Aorta (tissue), 5 donors: ENCODE measurements at places on chromosomes 12 and 14. TPM values are rescaled to one million over a fixed set of nuclear protein-coding genes. Genes with fewer than 3 reads are reported as not detected.

GRCh38 chr12:29023436-29024076 lies 125.5 kb upstream of the FAR2 start:
- no peak for DNase-seq

DNA sequence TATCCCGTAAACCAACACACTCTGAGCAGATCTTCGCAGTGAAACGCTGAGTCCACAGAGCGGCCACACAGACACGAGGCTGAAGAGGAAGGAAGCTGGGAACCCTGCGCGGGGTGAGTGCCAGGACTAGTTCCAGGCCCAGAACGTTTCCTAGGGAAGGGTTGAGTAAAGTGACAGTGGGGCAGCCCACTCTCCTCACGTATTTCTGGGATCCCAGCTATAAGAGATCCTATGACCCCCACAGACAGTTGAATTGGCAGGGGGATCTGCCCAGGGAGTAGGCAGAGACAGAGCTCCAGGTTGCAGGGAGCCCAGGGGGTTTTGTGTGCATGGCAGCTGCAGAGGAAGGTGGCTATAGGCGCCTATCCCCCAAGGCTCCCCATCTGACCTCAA lies 51.1 kb downstream of the GTF2A1 start:
- peak; percentile 79 for DNase-seq

GRCh38 chr14:22420598-22421186 lies 168.3 kb downstream of the DAD1 start:
- DNase-seq, result no peak

- no peak for DNase-seq
Observed at GRCh38 chr14:58762629-58763028, 124.9 kb downstream of the DACT1 start.

DNA sequence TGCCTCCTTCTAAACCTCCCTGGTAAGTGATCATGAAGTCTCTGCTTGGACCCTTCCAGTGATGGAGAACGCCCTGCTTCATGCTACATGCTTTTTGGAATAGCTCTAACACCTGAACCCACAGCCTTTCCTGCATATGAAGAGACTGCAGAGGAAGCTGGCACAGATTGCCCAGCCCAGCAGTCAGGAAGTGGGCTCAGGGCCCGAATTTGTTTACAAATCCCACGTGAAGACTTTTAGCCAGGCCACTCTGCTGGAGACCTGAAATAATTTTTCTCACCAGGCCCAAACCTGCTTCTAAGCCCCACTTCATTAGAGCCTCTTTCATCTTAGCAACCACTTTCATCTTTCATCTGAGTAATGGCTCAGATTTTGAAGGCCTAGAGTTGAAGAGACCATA lies 22.9 kb downstream of the RTN1 start:
- DNase-seq, result no peak

GRCh38 chr14:104217486-104218360 lies 79.3 kb downstream of the KIF26A start:
- peak; percentile 3 for DNase-seq

DNA sequence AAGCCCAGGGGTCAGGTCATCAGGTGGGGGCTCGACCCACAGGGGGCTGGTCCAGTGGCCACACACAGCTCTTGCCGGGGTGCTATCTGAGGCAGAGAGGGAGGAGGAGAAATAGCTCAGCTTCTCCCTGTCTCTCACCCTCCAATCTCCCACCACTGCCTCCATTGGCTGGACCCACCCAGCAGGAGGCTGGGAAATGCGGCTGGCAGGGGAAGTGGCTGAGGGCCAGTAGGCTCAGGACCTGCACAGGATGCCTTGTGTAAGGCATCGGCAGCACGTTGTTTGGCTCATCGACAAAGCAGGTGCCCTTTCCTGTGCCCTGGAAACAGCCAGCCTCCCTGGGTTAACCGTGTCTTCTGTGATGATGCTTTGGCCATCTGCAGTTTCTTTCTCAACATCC lies 58.8 kb upstream of the SLC24A4 start:
- DNase-seq, result no peak

DNA sequence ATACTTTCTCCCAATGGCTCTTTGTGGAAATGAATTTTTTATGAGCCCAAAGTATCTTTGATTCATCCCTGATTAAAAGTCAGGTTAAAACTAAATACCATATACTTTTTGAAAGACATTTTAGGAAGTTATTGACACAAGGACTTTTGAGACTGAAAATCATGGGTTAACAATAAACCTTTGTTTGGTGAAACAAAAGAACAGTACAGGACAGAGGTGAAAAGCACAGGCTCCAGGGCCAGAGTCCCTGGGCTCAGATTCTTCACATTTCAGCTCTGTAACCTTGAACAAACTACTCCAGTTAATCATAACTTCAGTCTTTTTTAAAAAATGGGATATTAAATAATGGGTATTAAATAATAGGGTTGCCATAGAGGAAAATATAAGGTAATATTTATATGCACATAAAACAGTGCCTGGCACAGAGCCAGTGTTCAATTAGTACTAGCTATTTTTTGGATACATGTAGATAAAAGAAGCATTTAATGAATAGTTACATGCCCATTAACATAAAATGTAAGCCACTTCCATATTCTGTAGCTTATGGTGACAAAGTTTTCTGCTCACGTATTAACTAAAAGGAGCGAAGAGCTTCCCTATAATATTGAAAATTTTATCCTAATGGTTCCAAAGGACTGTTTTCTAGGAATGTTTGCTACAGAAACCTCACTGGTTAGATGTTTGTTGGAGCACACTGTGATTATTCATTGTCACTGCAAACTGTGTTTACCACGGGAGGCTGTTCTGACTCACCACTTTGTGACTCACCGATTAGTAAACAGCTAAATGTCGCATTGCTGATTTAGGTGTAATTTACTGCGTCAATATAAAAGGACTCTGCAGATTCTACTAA lies 255.4 kb downstream of the DAD1 start:
- no peak for DNase-seq

- no peak for DNase-seq
Observed at GRCh38 chr14:70281939-70282338, 77.5 kb downstream of the COX16 start.

GRCh38 chr14:88668448-88669116 lies 105.7 kb downstream of the ZC3H14 start:
- DNase-seq, result no peak

DNA sequence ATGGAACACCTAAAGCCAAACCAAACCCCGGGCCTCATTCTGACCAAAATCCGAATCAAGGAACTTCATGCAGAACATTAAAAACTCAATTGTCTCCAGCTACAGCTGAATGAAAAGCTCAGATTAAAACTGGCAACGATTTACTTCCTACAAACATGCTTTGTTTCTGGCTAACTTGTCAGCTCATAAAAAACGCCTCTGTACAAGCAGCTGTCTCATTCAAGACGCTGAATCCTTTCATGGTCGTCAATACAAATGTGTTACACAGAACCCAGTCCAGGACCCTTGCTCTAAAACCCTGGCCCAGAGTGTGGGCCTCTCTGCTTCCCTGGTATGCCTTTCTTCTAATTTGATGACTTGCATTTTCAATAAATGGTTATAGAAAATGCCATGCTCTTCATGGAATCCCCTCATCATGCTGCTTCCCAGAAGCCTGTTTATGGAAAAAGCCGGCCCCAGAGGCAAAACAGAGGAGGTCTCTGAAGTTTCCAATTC lies 183.1 kb downstream of the PHLDA1 start:
- no peak for DNase-seq

DNA sequence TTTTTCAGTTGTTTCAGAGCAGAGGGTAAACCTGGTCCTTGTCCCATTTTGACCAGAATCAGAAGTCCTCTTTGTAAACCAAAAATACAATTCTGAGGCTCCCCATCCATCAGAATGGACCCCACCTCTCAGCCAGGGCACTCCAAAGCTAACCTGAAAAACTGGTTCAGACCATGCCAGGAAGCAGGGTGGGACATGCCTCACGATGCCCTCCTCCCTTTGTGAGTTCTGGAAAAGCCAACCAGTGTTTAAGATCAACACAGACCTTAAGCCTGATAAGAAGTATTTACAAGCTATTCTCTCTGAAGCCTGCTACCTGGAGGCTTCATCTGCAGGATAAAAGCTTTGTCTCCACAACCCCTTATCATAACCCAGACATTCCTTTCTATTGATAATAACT lies 35.4 kb downstream of the TNFAIP2 start:
- no peak for DNase-seq

- peak; percentile 39 for DNase-seq
Observed at GRCh38 chr12:85575120-85576096, 260.8 kb downstream of the RASSF9 start.

GRCh38 chr12:6452944-6453630 lies 1.2 kb downstream of the TAPBPL start:
- DNase-seq, result no peak

PRH2 gene
- total RNA-seq, result not detected

ATXN7L3B gene
- total RNA-seq, result 21.5 TPM

CLEC2A gene
- not detected for total RNA-seq

COX8C gene
- not detected for total RNA-seq

GRIN2B gene
- 0.03 TPM for total RNA-seq

AJUBA gene
- 12.9 TPM for total RNA-seq

SLC25A47 gene
- not detected for total RNA-seq
